ENCODE measurements at places on chromosomes 1 and 21.

- peak; percentile 26 for DNase-seq
Measured at GRCh38 chr1:20574686-20575540, 14.0 kb upstream of the CDA start.

DNA sequence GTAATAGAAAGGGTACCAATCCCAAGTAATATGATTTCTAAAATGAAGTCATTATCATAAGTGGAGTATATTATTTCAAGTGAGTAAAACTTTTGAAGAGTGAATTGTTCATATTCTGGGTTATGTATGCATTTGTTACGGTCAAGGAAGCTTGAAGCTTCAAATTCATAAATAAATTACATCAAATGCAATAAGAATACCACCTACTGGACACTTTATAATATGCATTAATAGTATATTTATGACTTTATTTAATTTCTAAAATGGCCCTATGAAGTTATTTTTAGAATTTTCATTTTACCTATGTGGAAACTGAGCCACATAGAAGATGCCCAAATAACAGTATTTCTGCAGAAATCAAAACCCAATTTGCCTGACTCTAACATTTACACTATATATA, 260.6 kb downstream of the SMYD3 start:
- no peak for DNase-seq

- no peak for DNase-seq
Measured at GRCh38 chr1:72650843-72651435, 368.6 kb upstream of the NEGR1 start.

- no peak for DNase-seq
Measured at GRCh38 chr1:202684716-202685115, 25.5 kb downstream of the SYT2 start.

- no peak for DNase-seq
Measured at GRCh38 chr1:9376886-9377333, 84.2 kb downstream of the SPSB1 start.

DNA sequence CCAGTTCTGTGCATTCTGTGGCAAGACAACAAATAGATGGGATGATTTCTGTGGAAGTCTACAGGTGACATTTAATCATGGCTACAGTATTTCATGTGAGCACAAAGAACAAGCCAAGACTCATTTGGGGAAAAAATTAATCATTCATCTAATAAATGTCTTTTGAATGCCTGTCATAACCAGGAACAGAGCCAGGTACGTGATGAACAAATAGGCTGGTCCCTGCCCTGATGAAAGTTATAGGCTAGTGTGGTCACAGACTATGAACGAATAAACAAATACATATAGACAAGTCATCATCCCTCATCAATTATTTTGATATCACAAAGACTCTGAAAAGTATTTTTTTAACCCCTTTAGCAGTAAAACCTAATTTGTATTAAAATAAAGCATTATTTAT, 226.4 kb upstream of the RRP15 start:
- no peak for DNase-seq

- DNase-seq: no peak
Measured at GRCh38 chr1:40658751-40659648, 6.5 kb downstream of the RIMS3 start.

GRCh38 chr1:209106861-209107260, 476.7 kb upstream of the CAMK1G start:
- DNase-seq: no peak

DNA sequence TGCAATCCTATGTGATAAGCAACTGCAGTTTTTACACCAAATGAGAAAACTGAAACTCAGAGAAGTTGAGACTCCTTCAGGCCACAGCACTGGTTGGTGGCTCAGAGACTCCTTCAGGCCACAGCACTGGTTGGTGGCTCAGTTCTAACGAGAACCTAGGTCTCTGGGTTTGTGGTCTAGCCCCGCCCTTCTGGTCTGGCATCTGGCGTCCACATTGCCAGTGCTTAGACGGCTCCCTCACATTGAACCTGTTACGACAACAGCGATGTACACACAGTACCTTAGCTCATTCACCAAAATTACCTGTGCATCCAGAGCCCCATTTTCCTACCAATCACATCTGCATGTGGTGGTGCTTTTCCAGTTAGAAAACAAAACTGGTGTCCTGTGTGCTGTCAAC, 66.1 kb downstream of the NID1 start:
- no peak for DNase-seq

DNA sequence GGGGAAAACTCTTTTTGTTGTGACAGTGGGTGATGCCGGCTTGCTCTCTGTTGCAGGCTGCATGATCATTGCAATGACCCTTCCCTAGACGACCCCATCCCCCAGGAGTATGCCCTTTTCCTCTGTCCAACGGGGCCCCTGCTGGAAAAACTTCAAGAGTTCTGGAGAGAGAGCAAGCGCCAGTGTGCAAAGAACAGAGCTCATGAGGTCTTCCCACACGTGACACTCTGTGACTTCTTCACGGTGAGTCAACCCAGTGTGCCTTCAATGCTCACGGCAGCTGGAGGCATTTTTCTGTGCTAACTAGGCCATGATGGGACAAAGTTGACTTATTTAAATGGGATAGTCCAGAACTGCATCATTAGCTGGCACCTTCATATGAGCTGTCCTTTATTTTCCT, 5.7 kb downstream of the UBASH3A start:
- DNase-seq: no peak

DNA sequence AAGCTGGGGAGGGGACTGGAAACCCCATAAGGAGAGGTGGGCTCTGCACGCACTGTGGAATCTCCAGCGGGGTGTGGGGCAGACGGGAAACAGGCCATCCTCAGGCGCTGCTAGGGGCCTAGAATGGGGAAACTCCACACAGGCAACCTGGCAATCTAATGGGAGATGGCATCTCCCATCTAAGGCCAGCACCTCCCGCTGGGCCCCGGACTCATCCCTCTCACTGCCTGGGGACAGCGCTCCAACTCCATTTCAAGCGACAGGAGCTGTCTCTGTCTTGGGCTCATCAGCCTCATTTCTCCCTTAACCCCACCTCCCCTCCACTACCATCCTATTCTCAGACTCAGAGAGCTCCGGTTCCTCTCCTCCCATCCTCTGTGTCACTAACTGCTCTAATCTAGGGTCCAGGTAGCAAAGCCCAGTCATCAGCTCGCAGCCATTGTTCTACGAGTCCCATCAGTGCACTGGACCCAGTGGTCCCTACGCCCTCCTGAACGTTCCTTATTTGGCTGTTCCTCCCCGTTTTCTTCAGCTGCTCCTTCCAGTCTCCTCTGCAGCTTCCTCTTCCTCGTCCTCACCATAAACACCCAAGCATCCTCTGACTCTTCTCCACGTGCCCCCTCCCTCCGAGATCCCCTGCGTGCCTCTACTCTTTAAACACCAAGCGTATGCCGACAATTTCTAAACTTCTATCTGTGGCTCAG, 93.4 kb upstream of the CASZ1 start:
- DNase-seq: no peak
